ENCODE measurements at places on chromosomes 2 and 18.
A peak's percentile ranks its signal among the peaks of the same experiment; 100 is the strongest.

- peak; percentile 31 for DNase-seq
These were observed 143.5 kb downstream of the RTN4 start for GRCh38 chr2:54906716-54907115.

- DNase-seq, result no peak
These were observed 19.9 kb upstream of the SCYGR1 start for GRCh38 chr2:227407591-227408151.

GRCh38 chr2:60735496-60736250, 20.4 kb upstream of the PAPOLG start:
- DNase-seq, result peak; percentile 55

DNA sequence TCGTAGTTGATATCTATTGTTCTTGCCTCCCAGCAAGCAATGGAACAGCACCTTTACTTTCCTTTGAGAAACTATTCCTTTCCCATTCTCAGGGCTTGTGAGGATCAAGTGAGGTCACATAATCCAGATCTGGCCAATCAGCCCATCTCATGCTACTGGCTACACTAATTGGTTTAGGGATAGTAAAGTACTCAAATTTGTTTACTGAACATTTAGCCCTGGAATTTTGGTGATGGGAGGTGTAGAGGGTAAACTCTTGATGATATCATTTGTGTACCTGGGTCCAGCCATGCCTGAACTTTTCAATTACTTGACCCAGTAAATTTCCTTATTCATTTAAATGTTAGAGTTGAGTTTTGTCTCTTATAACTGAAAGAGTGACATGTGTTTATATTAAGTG, 195.8 kb upstream of the TNP1 start:
- DNase-seq, result no peak

DNA sequence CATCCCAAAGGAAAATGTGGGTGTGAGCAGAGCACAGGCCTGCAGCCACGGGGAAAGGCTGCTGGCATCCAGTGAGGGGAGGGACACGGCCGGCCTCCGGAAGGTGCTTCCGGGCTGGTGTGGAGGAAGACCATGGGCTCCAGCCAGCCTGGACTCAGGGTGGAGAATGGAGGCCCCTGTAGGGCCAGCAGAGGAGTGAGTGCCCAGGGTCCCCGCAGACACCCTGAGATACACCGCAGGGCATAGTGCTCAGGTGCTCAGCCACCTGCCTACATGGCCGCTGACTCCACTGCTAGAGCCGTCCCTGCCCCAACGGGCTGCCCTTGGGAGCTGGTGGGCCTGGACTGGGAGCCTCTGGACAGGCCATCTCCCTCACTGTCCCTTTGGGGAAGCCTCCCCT, 28.5 kb upstream of the SNTG2 start:
- DNase-seq, result no peak

DNA sequence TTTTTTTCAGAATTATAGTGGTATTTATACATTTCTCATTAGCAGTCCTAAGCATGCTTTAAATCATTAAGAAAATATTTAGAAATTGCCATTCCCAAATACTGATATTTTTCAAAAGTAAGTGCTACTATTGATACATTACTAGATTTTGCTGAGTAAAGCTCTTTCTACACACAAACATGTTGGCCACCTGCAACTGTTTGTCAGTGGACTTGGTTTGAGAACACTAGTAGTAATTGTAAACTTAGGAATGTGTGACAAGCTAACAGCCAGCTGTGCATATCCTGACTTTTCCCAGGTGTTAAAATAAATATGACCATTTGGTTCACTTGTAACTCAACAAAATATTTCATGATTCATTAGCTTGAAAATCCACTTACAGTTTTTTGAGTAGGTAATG, 103.1 kb downstream of the MSTN start:
- no peak for DNase-seq

GRCh38 chr2:9165625-9166024, 41.0 kb upstream of the ASAP2 start:
- DNase-seq, result no peak

Measured in DMS79 (cell line).